Uterus (tissue), 4 donors: ENCODE measurements at places on chromosomes 7 and 10. TPM values are rescaled to one million over a fixed set of nuclear protein-coding genes. Genes with fewer than 3 reads are reported as not detected.
A peak's percentile ranks its signal among the peaks of the same experiment; 100 is the strongest.

DNA sequence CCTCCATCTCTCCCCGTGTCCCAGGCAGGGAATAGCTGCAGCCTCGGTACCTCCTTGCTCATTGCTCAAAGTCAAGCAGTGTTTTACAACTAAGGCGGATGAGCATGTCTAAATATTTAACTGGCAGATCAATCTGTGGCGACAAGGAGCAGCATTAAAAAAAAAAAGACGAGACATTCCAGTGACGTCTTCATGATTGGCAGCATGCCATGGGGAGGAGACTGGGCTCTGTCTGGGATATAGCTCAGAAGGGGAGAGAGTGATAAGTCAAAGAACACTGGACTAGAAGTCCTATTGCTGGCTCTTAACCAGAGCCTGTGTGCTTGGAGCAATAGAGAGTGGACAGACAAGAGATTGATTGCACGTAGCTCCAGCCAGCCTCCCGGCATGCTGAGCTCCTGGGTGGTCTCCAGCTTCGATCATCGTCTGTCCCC, 287.5 kb upstream of the PODXL start:
- DNase-seq, result no peak

DNA sequence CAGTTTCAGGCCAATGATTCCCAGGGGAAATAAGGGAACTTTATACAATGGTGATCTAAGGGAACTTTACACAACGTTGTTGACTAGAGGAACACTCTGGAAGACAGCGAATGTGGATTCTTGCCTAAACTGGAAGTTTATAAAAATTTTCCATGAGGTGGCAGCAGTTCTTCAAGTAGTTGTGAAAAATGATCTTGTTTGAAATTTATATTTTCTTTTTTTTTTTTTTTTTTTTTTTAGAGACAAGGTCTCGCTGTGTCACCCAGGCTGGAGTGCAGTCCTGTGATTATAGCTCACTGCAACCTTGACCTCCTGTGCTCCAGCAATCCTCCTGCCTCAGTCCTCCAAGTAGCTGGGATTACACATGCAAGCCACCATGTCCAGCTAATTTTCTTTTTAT, 32.1 kb upstream of the GTF2I start:
- DNase-seq, result no peak

DNA sequence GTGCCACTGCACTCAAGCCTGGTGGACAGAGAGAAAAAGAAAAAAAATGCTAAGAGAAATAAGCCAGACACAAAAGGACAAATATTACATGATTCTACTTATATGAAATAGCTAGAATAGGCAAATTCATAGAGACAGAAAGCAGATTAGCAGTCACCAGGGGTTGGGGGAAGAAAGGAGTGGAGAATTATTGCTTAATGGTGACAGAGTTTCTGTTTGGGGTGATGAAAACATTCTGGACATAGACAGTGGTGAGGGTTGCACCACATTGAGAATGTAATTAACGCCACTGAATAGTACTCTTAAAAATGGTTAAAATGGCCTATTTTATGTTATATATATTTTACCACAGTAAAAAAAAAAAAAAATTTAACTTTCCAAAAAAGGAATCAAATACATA, 6.4 kb upstream of the NT5C2 start:
- no peak for DNase-seq

DNA sequence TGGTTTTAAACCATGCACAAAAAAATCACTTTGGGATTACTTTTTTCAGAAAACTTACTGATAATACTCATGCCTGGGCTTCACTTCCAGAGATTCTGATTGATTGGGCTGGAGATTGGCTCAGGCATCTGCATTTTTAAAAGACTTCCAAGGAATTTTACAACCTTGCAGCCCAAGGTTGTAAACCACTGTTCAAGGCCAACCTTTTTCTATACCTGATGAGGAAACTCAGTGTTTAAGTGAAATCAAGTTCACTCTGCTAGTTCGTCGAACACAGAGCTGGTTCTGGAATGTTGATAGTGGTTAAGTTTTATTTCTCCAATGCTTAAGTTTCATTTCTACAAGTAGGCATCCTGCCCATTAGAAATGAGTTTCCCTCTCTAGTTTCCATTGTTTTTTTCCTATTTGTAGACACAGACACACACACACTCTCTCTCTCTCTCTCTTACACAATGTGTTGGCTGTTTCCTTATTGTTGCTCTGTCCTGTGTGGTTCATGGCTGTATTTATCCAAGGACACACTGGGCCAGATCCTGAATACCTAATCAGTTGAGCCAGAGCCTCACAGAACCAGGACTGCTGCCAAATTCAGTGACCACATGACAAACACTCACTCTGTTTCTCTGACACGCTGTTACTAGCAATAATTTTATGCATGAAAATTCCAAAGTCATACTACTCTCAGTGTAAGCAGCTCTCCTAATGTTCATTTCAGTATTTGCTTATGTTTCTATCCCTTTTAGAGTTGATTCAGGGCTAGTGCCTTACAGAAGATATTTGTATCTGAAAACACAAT, 3.7 kb upstream of the IFIT1B start:
- peak; percentile 89 for DNase-seq

Gene COL26A1
- total RNA-seq, result 11.8 TPM

Gene GIMAP5
- 20.4 TPM for total RNA-seq

GRCh38 chr10:6892864-6893263, 312.8 kb upstream of the PRKCQ start:
- no peak for DNase-seq

DNA sequence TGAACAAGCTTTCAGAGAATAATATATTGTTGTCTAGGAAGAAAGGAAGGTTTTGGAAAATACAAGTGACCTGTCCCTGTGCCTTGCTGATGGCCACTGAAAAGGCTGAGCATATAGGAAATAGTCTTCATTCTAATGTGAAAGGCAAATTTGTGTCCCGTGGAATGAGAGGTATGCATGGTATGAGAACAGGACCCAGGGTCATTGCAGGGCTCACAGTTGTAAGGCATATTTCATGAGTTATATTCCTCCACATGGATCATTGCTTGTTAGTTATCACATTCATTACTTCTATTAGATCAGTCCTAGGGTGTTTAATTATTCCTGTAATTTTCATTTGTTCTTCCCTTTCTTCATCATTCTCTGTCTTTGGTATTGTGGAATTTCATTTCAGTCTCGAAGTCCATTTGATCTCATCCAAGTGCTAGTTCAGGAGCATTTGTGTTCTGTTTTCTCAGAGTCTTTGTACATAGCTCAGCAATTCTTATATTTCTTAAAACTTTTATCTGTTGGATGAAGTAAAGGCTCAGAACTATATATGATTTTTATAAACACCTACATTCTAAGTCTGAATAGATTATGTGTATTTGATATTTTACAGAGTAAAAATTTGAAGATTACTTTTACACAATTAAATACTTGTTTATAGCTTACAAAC, 39.4 kb upstream of the ARHGAP21 start:
- DNase-seq, result no peak

DNA sequence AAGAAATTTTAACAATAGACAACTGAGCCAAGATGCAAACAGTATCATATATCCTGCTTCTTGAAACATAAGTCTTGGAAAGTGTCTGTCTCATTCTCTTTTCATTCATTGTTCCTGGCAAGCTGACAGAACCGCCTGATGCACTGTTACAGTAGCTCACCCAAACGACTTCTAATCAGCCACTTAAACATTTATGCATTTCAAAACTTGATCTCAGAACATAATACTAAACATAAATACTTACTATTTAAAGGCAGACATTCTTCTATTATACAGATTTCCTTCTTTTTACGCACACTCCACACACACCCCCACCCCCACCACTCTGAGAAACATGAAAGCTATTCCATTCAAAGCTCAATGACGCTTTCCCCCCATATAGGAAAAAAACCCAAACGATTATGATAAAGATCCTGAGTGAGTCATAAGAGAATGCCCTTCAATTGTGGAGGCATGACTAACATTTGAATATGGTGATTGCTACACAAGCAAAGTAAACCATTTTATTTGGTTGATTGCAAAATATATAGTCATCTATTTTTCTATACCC, 30.5 kb downstream of the SHTN1 start:
- no peak for DNase-seq
